ENCODE measurements at places on chromosomes 5 and 9.

GRCh38 chr9:80664327-80665210 is 1024.8 kb downstream of the TLE1 start:
- no peak for DNase-seq

- no peak for DNase-seq
These were observed 9.5 kb downstream of the FGF18 start for GRCh38 chr5:171428809-171429542.

GRCh38 chr5:135439231-135440205 is 7.6 kb downstream of the DCANP1 start:
- no peak for DNase-seq

- DNase-seq = no peak
These were observed 13.9 kb upstream of the ADGRD2 start for GRCh38 chr9:124436320-124436719.

- DNase-seq = no peak
These were observed 318.3 kb upstream of the RPS23 start for GRCh38 chr5:82596451-82596850.

DNA sequence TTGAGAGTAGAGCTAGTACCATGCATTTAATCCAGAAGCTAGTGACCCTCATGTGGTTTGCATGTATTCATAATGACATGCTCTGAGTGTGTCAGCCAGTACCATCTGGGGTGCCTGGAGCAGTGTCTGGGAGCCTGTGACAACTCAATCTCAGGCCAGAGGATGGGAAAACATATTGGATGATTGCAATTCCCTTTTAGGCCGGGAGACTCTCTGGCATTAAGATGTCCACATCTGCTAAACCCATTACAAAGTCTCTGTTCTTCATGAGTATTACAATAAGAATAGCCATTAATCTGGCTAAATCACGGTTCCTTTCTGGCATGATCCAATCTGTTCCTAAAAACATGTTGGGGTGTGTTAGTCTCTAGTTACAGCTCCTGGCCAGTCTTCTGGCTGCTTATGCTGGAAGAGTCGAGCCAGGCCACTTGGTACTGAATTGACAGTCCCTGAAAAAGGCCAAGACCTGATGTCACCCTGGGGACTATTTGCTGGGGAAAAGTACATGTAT is 475.7 kb downstream of the ENC1 start:
- no peak for DNase-seq

DNA sequence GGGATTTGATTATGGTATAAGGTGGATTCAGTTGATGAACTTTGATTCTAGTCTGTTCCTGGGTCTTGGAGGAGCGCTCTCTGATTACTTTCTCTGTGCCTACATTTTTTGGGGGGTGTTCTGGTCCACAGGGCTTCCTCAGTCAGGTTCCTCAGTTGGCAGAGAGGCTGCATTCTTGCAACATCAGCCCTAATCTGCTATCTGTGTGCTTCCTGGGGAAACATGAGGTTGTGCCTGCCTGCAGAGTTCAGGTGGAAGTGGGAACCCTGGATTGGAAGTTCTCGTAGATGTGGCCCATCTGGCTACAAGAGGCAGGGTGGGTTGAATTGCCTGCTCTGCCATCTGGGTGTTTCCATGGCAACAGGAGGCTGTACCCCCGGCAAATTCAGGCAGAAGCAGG is 24.5 kb downstream of the POLK start:
- no peak for DNase-seq

DNA sequence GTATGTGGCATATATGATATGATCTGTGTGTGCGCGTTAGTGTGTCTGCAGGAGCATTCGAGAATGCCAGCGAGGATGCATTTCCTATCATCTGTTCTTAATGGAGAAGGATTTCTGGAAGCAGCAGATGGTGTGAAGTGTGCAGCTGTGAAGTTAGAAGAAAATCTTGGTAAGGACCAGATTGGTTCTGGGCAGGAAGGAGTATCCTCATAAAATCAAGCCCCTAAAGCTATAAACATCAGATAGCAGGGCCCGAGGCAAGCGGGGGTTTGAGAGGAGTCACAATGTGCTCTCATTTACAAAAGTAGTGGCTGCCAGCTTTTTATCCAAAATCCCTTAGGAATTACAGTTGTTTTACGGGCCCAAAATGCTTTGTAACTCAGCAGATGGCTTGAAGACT is 40.0 kb downstream of the DAPK1 start:
- DNase-seq = no peak

DNA sequence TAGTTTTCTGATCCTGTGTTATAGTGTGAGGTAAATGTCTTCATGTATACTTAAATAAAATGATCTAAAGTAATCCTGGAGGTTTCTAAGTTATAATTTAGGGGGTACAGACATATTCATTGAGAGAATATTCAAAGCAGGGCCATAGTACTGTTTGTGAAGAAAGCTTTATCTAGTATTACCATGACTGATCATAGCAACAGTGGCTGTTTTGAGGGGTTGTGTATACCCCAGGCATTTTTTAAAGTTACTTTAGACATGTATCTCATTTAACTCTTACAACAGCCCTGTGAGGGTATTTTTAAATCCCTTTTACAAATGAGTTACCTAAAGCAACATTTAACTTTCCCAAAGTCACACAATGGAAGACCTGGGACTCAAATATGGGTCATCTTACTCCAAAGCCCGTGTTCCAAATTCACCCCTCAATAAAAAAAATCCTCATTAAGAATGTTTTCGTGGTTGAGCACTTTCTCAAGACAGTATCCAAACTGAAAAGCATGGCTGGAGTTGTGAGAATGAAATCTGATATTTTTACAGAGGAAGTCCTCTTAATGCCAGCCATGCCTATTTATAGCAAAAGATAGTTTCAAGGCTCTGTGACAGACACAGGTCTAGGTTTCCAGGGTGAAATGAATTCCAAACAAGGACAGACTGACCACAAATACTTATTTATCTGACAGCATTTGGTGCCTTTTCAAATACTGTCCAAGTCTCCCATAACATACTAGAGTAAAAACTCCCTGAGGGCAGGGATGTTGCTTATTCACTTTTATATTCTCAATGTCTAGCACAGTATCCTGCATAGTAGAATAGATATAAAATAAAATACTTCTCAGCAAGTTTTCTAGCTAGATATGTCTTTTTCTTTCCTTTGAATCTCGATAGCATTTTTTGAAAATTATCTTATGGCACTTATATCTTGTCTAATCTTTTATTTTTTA is 10.4 kb downstream of the STOM start:
- no peak for DNase-seq
